Common myeloid progenitor, CD34-positive (primary cell): ENCODE measurements at places on chromosomes 11 and 22.
A peak's percentile ranks its signal among the peaks of the same experiment; 100 is the strongest.

- peak; percentile 27 for DNase-seq
These were observed 86.5 kb downstream of the MN1 start for GRCh38 chr22:27715106-27715505.

DNA sequence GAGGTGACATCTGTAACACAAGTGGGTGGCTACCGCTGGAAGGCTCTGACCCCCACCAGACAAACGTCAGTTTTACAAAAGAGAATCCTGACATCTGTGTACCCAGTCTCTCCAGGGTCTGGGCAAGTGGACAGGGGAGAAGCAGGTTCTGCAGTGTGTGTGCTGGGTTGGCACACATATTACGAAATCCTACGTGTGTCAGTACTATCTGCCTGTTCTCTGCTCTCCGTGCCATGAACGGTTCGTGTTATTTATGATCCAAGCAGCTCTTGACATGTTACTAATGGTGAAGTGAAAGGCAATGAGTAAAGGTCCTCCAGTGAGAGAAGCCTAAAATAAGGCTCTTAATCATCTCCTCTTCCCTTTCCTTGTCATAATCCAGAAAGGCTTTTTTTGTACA is 201.5 kb upstream of the MTMR2 start:
- DNase-seq: no peak

DNA sequence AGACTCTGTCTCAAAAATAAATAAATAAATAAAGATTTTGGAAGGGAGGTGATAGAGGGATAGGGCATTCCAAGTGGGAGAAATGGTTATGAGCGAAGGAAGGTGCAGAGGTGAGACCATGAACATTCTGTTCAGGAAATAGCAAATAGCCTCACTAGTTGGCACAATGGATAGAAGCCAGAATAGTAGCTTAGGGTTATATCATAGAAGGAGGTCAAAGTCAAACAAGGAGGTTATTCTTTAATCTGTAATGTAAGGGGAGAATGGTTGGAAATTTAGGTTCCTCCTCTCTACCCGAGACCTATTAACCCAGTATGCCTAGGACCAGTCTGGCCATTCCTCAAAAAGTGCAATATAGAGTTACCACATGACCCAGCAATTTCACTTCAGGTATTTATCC is 275.8 kb downstream of the MN1 start:
- no peak for DNase-seq

DNA sequence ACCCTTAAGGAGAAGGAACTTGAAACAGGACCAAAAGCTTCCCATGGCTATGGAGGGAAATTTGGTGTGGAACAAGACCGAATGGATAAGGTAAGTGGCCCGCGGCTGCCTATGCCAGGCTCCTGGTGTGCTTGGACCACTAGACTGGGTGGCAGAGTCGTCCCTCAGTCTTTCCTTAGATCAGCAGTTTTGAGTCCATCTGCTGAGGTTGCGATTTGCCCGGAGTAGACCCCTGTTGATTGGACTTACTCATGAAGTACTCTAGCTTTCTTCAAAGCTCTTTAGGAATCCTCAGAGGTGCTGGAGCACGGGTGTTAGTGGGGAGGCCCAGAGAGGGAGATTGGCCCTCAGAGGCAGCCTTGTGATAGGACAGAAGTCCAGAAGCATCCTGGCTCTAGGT is 11.5 kb downstream of the CTTN start:
- DNase-seq: no peak

DNA sequence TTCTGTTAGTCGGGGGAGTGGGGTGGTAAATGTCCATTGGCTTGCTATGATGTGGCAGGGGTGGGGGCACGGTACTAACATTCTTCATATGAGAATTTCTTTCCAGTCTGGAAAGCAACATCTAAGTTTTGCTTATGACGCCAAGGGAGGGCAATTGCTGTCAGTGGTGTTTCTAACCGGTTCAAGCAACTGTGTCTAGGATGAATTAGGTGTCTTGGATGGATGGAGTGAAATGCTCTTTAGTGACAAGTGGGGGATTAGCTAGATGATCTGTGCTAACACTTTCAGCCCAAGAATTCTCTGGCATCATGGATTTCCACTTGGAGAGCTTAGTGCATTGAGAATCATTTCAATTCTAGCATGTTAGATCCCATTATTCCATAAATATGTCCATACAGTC is 262.6 kb upstream of the SORL1-AS1 start:
- DNase-seq: no peak

- DNase-seq: no peak
These were observed 62.5 kb downstream of the SYTL2 start for GRCh38 chr11:85748455-85748891.

GRCh38 chr22:25403284-25403810 is 161.1 kb upstream of the GRK3 start:
- DNase-seq: no peak

DNA sequence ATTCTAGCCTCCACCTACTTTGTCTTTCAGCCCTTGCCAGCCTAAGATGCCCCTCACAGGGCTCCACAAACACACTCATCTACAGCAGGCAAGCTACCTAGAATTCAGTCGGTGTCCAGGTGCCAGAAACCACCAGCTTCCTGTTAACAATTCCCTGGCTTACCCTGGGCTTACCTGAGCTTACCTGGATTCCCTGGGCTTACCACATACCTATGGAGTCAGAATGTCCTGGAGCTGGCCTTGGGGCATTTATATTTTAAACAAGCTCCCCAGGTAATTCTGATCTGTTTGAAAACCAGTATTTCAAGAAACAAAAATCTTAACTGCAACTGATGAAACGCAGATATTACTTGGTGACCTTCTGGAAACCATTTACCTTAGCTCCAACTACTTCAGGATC is 123.6 kb downstream of the SLC1A2 start:
- DNase-seq: no peak

GRCh38 chr11:104653407-104653806 is 244.9 kb downstream of the CASP12 start:
- DNase-seq: peak; percentile 88

- no peak for DNase-seq
These were observed 83.4 kb upstream of the SORL1-AS1 start for GRCh38 chr11:121536126-121536525.

DNA sequence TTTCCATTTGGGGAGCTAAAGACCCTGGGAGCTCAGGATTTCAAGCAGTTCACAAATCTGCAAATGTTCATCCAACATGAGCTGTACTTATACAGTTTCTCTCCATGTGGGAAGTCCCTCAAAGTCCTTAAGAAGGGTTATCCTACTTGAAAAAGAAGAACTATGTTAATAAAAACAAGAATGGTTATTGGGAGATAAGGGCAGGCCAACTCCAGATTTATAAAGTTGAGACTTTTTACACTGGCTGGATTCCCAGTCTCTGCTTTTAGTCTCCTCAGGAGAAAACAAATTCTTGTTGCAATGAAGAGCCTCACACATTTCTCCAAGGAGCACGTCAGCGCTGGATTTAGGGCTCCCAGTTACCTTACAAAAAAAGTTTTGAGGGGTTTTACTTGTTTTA is 34.2 kb upstream of the CTTN start:
- DNase-seq: no peak

DNA sequence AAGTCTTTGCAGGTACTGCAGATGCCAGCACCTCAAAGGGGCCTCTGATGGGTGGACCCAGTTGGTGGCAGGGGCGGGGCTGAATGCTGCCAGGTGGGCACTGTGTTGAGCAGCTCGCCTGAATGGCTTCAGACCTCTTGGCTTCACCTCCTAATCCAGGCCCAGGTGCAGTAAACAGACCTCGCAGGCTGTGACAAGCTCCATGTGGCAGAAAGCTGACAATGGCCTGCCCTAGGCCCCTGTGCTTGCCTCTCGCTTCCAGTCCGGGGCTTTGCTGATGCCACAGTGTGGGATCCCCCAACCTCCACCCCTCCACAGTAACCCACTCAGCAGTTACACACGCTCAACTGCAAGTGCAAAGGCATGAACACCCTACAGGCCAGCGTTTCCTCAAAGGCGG is 9.4 kb downstream of the IGLL1 start:
- no peak for DNase-seq

DNA sequence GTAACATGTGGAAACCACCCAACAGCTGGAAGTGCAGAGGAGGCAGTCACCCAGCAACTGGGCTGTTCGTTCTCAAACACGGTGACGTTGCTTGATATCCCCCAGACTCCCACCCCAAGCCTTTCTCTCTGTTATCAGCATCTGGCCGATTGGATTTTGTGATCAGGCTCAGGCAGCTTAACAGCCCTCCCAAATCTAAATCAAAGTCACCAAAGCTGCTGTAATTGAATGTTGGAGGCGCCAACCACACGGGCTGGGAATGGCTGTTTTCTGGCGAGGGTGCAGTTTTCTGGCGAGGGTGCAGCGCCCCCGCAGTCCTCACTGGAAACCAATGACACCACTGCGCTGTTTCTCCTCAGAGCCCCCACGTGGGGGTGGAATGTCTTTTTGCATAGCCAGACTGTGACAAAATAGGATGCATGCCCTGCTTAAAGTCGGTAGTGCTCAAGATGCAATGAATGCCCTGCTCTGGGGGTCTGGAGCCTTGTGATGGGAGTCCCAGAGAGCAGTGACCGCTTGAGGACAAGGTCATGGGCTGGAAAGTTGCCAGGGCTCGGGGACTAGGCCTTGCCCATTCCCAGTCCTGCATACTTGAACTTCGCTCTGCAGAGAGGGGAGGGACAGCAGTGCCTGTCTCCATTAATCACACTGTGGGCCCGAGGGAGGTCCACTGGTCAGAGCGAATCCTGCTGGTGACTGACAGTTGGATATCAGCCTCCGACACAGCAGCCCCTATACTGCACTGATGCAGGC is 105.3 kb downstream of the MORC2 start:
- no peak for DNase-seq

- no peak for DNase-seq
These were observed 56.9 kb downstream of the PARVA start for GRCh38 chr11:12434325-12434654.

GRCh38 chr11:44597358-44598012 is 32.0 kb downstream of the CD82 start:
- DNase-seq: no peak

DNA sequence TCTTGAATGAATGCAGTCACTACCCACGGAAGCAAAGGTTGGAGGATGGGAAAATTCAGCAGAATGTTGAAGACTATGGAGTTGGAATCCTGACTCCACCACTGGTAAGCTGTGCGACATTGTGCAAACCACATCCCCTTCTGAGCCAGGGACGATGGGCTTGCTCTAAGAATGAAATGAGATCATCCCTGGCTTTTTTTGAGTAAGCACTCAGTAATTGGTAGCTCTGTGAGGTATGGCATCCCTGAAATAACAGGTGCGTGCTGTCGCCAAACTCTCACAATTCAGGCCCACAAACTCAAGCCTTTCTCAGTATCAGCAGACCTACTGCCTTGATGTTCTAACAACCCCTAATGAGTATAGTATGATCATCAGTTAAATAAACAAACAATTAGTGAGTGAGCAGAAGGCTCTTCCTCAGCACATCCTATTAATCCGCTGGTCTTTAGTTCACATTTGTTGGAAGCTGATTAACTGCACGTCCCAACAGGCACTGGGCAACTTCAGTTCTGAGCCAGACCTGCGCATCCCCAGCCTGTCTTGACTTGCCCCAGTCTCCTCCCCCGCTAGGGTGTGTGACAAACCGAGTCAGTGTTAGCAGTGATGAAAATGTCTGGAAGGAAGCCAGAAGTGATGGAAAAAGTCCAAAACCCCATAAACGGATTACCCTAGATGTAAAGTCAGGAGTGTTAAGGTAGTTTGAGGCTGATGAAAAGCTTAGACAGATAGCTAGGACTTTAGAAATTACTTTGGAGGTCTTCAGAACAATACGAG is 235.5 kb downstream of the GRIK4 start:
- DNase-seq: no peak

DNA sequence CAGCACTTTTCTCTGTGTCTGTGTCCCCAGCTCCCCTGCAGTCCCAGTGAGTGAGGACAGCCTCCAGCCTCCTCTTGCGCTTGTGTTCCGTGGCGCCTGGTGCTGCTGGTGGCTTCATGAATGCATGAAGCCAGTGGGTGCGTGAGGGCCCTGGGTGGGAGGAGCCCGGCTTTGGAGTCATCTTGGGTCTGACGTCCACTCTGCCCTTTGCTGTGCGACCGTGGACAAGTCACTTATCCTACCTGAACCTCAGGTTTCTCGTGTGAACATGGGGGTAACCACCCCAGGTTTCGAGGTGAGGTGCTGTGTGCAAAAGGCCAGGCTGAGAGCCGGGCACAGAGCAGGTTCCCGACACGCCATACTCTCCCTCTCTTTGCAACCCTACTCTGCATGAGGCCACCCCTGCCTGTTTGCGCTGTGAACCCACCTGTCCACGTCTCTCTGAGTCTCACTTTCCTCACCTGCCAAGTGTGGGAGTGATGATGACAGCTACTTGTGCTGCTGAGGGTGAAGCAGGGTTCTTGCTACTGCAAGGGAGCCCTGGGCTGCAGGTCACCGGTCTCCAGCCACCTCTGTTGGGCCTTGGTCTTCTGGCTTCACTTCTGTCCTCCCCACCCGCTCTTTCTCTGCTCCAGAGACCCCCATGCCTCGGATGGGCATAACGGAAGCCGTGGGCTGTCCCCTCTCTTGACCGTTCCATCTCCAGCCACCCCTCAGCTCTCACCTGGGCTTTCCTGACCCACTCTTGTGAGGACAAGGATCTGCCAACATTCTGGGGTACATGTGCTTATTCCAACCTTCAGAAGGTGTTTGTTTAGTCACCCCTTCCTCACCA is 537.6 kb downstream of the TBC1D22A start:
- DNase-seq: no peak

DNA sequence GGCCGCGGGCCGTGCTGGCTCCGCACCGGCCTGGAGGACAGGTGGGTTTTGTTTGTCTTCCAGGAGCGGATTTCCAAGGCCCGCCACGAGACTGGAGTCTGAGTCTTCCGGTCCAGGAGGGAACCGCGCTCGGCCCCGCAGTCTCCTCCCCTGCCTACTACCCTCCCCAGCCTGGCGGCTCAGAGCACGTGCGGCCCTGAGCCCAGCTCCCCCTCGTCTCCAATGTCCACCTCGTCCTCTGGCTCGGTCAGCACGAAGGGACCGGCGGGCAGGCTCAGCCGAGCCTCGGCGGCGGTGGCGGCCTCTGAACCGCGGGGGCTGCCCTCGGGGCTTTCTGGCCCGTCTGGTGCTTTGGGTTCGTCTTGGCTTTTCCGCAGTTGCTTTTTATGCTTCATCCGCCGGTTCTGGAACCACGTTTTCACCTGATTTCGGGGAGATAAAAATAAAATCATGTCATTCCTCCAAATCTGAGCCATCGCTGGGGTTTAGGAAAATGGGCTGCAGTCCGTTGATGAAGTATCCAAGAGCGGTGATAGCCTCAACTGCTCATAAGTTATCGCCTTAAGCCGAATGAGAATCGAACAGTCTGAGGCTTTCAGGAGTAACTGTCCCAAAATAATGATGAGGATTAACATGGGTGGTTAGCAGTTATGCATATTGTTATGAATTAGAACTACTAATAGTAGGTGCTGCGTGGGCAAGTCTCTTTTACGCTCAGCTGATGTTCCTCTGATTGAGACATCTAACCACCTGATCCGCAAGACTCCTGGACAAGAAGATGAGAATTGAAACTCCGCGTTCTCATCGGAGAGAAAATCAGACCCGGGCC is 4.0 kb downstream of the BSX start:
- no peak for DNase-seq

DNA sequence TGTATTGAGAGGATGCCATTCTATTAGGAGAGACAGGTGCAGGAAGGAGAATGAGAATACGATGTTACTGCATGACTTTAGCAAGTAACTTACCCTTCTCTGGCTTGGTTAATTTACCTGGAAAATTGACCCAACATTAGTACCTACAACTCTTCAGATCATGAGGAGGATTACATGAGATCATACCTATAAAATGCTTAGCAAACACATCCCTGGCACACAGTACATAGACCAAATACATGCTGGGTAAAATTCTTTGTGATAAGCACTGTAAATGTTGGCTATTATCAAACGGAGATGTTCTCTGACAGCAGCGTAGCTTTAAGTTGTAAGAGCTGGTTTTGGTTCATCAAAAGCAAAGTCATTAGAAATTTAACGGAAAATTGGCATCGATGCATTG is 28.8 kb downstream of the LARGE1 start:
- no peak for DNase-seq
